ENCODE measurements at places on chromosomes 5 and 9.

DNA sequence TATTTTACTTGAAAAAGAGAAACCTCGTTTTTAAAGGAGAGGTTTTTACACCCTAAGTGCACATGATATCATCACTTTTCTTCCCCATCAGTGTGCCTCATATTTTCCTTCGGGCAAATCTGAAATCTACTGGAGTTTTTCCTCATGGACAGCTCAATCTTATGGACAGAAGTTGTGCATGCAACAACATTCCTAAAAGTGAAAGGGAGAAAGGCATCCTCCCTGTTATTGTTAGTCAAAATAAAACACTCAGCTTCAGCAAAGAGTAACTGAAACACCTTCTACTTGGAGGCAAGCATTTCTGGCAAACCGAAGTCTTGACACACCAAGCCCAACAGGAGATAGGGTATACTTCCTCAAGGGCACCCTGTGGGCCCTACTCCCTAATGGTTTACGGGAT lies 217.9 kb downstream of the BNC2 start:
- no peak for ATAC-seq

- no peak for ATAC-seq
These were observed 4.4 kb upstream of the NFIB start for GRCh38 chr9:14318361-14318760.

DNA sequence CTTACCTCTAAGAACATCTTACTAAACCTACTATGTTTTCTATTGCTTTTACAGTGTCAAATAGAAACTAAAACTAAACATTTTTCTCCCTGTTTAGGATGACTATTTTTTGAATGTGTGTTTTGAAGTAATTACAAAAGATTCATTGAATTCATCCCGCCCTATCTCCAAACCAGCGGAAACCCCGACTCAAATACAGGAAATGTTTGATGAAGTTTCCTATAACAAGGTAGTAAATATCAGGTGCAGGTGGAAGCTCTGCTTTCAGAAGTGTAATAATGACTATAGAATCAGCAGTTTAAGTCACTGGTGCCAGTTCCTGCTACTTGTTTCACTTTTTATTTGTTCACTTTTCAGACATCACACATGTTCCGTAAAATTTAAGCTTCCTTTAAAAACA lies 20.0 kb downstream of the ERAP2 start:
- ATAC-seq, result peak; percentile 71

DNA sequence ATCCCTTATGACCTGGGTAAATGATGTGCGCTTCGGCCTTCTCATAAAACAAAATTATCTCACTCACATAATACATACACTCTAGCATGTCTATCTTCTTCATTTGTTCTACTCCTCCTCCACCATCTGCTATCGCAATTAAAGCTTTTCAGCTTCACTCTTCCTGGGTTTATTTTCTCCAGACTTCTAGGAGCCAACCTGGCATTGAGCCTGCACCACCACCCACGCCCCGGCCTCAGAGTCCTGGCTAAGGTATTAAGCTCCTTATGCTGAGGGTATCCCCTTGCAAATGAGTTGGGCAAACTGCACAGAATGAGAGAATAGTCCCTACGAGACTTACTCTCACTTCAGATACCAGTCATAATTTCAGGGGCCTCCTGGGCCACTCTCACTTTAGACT lies 236.1 kb upstream of the CDH12 start:
- ATAC-seq, result no peak

DNA sequence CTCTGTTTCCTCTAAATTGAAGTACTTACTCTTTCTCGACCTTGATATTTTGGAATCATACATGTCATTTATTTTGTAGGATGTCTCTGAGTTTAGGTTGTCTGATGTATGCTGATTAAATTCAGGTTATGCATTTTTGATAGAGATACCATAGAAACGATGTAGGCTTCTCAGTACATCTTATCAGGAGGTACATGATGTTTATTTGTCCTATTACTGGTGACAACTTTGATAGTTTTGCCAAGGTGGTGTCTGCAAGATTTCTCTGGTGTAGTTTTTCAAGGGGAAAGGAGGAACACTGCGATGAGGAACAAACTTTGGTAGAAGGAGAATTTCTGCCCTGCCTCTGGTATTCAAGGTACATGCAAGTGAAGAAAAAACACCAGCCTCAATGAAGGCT lies 29.9 kb downstream of the SUB1 start:
- ATAC-seq, result no peak

- ATAC-seq, result no peak
These were observed 8.1 kb downstream of the TTC16 start for GRCh38 chr9:127724012-127724411.

GRCh38 chr5:171578829-171579491 lies 159.5 kb downstream of the FGF18 start:
- no peak for ATAC-seq

- no peak for ATAC-seq
These were observed 1.4 kb upstream of the HNRNPH1 start for GRCh38 chr5:179624841-179625271.

GRCh38 chr9:136105398-136106135 lies 10.5 kb upstream of the NACC2 start:
- ATAC-seq, result no peak

DNA sequence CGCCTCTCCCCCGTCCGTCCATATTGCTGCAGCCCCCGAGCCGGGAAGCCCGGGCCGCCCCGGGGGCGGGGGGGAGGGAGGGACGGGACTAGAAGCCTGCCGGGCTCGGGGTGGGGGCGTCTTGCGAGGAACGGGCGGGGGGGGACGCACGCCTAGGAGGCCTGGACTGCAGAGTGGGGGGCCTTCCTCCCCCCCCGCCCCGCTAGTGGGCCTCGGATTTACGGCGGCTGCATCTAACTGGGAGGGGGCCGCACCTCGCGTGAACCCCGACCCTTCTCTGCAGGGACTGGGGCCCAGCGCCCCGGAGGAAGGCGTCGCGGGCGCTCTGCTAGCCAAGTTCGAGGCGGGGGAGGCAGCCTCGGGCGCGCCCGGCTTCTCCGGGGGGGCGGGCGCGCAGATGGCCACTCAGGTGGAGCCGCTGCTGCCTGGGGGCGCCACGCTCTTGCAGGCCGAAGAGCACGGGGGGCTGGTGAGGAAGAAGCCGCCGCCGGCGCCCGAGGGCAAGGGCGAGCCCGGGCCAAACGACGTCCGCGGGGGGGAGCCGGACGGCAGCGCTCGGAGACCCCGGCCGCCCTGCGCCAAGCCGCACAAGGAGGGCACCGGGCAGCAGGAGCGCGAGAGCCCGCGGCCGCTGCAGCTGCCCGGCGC lies at the start of gene LARP1:
TSS of gene LARP1 (plus strand) at position 17 of the 648 bp plus-strand sequence. CDS start at position 398, 381 bp downstream.
- ATAC-seq, result no peak

- no peak for ATAC-seq
These were observed 525.9 kb upstream of the CLINT1 start for GRCh38 chr5:158384535-158385481.

DNA sequence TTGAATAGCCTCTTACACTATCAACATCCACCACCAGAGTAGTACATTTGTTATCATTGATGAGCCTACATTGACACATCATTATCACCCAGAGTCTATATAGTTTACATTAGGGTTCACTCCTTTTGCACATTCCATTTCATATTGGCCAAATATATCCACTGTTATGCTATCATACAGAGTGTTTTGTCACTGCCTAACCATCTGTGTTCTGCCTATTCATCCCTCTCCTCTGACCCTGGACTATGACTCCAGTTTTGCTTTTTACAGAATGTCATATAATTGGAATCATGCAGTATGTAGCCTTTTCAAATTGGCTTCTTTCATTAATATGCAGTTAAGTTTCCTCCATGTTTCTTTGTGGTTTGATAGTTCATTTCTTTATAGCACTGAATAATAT lies 904.7 kb downstream of the TLE1 start:
- ATAC-seq, result no peak

DNA sequence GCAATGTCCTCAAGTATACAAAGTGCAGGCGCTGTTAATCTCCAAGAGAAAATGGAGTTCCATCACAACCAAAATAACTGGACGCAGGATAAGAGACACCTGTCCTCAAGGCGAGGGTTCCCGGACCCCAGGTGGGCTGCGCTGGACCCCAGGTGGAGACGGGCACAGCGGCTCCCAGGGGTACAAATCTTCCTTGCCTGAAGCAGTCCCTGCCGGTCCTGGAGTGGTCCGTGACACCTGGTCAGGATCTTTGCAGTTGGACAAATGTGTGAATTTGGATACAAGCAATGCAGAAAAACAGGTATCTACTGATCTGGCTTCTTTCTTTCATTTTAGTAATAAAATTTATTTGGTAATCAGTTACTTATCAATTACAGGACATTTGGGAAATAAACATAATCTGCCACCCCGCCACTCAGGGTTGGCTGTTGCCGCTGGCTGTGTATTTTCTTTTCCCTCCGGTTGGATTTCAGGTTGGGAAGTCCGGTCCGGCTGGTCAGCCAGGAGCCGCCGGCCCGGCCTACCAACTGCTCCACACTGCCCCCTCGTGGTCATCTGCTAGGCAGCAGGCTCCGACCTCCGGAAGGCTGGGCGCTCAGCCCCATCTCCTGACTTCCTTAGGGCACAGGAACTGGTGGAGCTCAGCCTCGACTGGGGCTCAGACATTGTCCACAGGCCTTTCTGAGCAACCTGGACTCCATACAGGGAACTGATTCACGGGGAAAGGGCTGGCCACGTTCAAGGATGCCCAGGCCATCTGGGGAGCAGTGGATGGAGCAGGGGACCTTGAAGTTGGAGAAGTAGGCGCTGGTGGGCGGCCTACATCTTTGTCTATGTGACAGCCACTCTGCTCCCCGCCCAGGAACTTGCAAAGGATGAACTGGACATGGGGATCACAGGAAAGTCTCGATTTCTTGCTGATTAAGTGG lies 43.4 kb downstream of the NXNL2 start:
- ATAC-seq, result peak; percentile 60

- ATAC-seq, result no peak
These were observed 100.7 kb downstream of the PDE8B start for GRCh38 chr5:77311214-77311571.

GRCh38 chr9:136886610-136887597 lies 588 bp downstream of the TRAF2 start:
- peak; percentile 18 for ATAC-seq

GRCh38 chr9:127421057-127421456 lies 3.1 kb upstream of the ZNF79 start:
- no peak for ATAC-seq

DNA sequence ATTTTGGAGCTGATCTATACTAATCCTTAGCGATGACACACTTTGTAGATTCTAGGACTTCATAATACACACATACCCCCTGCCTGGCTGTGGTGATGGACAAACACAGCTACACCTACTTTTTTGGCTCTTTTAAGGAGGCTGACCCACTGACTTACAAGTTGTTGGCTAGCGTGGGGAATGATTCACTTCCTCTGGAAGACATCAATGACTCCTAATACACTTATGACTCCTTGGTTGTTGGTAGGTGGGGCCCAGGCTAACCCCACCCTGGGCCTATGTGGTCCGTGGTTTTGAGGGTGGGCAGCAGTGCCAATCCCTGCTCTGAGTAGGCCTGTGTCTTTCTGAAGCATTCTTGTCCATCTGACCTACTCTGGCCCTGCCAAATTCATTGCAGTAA lies 144.4 kb downstream of the SLC12A2 start:
- ATAC-seq, result no peak

DNA sequence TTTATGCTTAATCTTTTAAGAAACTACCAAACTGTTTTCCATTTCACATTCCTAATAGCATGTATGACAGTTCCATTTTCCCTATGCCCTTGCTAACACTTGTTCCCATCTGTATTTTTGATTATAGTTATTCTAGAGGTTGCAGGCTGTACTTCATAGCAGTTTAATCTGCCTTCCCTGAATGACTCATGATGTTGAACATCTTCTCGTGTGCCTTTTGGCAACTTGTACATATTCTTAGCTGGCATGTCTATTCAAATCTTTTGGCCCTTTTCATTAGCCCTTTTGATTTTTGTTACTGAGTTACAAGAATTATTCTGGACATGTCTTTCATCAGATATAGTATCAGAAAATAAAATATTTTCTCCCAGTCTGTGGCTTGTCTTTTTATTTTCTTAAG lies 320.3 kb downstream of the DIRAS2 start:
- no peak for ATAC-seq

DNA sequence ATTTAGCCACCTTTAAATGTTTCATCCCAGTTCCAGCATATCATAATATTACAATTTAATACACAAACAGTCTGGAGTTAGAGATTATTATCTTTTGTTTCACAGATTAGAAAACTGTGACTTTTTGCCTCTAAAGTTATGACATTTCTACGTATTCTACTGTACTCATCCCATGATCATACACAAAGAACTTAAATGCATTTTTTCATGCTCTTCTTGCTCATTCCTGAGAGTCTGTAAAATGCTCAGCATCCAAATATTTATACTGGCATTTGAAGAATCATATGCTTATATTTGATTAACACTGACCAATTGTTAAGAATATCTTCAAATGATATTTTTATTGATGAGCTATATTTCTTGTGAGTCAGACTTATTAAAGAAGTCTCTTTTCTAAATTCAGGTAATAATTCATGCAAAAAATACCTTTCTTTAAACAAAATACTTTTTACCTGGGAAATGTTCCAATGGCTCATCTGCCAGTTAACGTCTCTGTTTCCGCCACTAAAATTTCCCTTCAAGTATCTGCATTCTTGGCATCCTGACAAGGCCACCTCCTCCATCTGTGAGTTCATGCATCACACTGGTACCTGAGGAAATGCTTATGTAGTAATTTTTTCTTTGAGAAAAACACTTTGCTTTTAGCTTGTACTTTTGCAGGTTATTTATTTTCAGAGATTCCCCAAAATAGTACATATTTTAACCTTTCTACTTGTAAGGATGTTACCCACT lies 139.6 kb upstream of the RASA1 start:
- ATAC-seq, result no peak

DNA sequence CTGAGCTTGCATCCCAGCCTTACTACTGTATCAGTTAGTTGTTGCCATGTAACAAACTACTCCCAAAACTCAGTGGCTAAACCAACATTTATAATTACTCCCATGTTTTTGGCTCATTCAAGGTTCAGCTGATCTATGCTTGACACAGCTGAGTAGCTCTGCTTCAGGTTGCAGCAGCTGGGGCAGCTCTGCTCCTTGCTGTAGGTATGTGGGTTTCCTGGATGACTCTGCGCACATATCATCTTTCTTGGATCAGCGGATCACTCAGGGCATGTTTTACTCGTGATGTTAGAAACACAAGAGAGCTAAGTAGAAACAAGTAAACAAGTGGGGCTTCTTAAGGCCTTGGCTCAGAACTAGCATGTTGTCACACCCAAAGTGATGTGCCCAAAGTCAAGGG lies 15.1 kb downstream of the TEK start:
- ATAC-seq, result no peak

Measured in activated CD4-positive, CD25-positive, alpha-beta regulatory T cell treated with anti-CD3 and anti-CD28 coated beads, Interleukin-2, amount 50 U/mL, for 24 hours (primary cell).